Activated CD4-positive, alpha-beta T cell treated with anti-CD3 and anti-CD28 coated beads, Interleukin-2, amount 10 ng/mL, durations not matched to agents 24 days and 14 days (primary cell): ENCODE measurements at places on chromosomes 13 and 19. TPM values are rescaled to one million over a fixed set of nuclear protein-coding genes. Genes with fewer than 3 reads are reported as not detected.

Gene LILRB1
- 0.33 TPM in 1 of 2 replicates, not detected in the other for total RNA-seq

Gene KL
- total RNA-seq, result 0.59 and 0.75 TPM in 2 replicates

Gene CHST8
- not detected in 2 replicates for total RNA-seq

Gene PRSS57
- not detected in 2 replicates for total RNA-seq

Gene RNF225
- total RNA-seq, result 0.54 and 1.1 TPM in 2 replicates
